ENCODE measurements at places on chromosomes 13 and 19. TPM values are rescaled to one million over a fixed set of nuclear protein-coding genes. Genes with fewer than 3 reads are reported as not detected.
A peak's percentile ranks its signal among the peaks of the same experiment; 100 is the strongest.

DNA sequence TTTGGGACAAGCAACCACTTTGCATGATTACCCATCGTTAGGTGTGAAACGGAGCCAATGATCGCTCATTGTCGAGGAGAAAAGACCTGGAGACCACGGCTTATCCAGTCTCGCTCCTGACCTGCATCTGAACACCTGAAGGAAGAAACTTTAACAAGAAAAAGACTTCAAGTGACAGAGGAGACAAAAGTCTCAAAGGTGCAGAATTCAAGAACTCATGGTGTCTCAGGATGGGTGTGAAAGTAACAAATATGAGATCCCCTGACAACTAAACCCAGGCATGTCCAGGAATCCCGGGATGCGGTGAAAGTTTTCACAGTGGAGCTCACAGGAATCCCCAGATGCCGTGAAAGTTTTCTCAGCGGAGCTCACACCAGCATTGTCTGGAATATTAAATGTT lies 6.3 kb upstream of the ATP11A start:
- H3K36me3 ChIP-seq = no peaks in the 10 kb centered on the region
- no peak for DNase-seq
- H3K27me3 ChIP-seq = no peaks in the 10 kb centered on the region

- no peaks in the 10 kb centered on the region for H3K4me1 ChIP-seq
- H3K27me3 ChIP-seq = no peaks in the 10 kb centered on the region
Observed at GRCh38 chr13:52141299-52141698, 12.4 kb upstream of the NEK5 start.

DNA sequence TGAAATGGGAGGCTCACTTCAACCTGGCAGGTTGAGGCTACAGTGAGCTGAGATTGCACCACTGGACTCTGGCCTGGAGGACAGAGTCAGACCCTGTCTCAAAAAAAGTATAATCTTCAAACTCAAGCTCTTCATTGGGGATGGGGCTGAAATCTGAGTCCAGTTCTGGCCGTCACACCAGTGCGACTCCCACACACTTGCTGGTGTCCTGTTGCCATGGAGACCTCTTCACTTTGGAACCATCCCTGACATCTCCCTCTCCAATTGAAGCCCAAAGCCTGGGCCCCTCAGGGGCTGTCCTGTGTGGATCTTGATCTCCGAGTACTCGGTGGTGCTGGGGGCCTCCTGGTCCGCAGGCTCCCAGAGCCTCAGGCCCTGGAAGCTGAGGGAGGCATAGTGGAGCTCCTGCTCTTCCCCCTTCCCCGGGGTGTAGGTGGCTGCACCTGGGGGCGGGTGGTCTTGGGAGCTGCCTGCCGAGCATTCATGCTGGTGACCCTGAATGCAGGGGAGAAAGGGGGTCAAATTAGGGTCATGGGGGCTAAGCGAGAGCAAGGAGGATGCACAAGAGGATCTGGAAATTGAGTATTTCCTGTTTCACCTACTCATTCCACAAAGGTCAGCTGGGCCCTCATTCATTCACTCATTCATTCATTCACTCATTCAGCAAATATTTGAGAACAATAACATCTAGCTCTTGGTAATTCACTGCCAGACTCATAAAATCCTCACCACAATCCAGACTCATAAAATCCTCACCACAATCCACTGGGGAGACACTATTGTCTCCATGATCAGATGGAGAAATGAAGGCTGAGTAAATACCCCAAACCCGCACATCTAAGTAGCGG lies 11.0 kb downstream of the SIGLEC11 start:
- DNase-seq = no peak
- H3K4me3 ChIP-seq = no peak overlapping the region
- no peak overlapping the region for H3K27ac ChIP-seq
- H3K36me3 ChIP-seq = no peaks in the 10 kb centered on the region
- H3K4me1 ChIP-seq = peaks cover 5% of the 10 kb centered on the region
- H3K27me3 ChIP-seq = peaks cover 2% of the 10 kb centered on the region

DNA sequence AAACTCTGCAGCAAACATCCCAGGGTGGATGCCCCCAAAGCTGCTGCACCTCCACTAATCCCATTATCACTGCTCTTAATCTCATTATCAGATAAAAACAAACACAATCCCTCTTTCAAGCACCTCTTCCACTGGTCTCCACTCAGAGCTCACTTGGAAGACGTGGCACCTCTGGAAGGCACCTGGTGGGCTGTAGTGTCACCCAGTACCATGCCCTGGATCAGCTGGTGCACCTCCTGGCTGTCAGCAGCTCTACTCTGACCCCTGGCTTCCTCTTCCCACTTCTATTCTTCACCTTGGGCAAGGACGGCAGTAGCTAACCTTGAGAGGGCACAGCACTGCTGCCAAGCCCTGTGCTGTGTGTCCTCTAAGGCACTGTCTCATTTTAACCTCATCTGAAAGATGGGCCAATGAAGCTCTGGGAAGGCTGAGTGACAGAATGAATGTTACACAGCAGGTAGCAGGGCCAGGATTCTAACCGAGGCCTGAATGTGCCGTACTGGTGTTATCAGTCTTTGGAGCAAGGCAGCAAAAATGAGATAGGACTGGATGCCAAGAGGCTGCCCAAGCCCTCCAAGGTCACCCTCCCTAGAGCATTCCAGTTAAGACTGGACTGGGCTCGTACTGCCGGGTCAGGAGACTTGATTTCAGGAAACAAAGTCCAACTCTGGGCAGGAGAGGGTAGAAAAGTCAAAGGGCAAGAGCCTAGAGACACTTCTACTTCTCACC lies 7.4 kb downstream of the BRD4 start:
- no peaks in the 10 kb centered on the region for H3K27me3 ChIP-seq
- no peak overlapping the region for H3K4me3 ChIP-seq
- H3K36me3 ChIP-seq = peaks cover 17% of the 10 kb centered on the region
- peak overlapping the region; percentile 61 for H3K27ac ChIP-seq

GRCh38 chr19:1920644-1921043 lies 15.4 kb downstream of the ADAT3 start:
- H3K27me3 ChIP-seq = no peaks in the 10 kb centered on the region
- no peak overlapping the region for H3K4me3 ChIP-seq
- H3K27ac ChIP-seq = no peak overlapping the region

- DNase-seq = no peak
- no peaks in the 10 kb centered on the region for H3K4me1 ChIP-seq
- H3K27me3 ChIP-seq = no peaks in the 10 kb centered on the region
- no peak overlapping the region for H3K27ac ChIP-seq
- H3K36me3 ChIP-seq = no peaks in the 10 kb centered on the region
Observed at GRCh38 chr13:21898459-21898858, 227.6 kb downstream of the FGF9 start.

DNA sequence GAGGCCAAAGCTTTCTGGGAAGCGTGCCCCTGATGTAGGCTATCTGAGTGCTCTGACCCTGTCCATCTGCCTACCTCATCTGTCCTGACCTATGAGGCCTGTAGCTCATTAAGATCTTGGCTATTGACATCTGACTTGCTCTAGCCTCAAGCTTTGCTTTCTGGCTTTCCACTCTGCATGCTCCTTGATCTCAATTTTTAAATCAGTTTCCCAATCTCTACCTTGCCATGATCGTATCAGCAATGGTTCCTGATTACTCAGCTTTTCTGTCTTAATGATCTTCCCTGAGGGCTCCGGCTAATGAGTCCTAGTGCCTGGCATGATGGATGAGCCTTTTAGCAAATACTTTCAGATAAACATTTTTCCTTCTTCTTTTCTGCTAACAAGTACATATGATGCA lies 262.0 kb downstream of the NDFIP2 start:
- H3K4me1 ChIP-seq = no peaks in the 10 kb centered on the region
- H3K27me3 ChIP-seq = peaks cover 5% of the 10 kb centered on the region
- no peaks in the 10 kb centered on the region for H3K36me3 ChIP-seq

- no peaks in the 10 kb centered on the region for H3K36me3 ChIP-seq
- peak within 1 kb of the TSS; percentile 91 for H3K27ac ChIP-seq
- peak; percentile 83 for DNase-seq
Observed at GRCh38 chr13:46211483-46212351, at the start of gene LRRC63. Gene LRRC63 (plus strand): TSS chr13:46211928. CDS start chr13:46213035, 1,107 bp downstream.

DNA sequence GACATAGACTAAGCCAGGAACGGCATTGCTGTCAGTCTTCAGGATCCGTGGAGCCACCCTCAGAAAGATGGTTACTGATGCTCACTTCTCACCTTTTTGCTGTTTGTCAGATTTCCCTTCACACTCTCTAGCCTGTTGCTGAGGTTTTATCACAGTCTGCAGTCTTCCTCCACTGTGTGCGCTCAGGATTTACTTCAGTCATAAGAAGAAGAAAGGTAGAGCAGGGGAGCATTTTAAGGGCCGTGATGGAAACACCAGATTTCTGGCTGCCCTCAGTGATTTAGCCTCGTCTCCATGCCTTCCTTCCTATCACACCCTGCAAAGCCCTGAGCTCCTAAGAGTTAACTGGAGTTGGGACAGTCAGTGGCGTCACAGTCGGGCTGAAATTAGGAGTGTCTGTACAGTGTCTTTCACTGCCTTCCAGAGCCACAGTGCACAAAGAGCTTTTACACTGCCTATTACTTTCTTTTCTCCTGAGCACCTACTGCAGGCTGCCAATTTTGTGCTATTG lies 60.0 kb upstream of the GPR183 start:
- peaks cover 88% of the 10 kb centered on the region for H3K4me1 ChIP-seq
- no peaks in the 10 kb centered on the region for H3K27me3 ChIP-seq
- peak overlapping the region; percentile 42 for H3K27ac ChIP-seq

DNA sequence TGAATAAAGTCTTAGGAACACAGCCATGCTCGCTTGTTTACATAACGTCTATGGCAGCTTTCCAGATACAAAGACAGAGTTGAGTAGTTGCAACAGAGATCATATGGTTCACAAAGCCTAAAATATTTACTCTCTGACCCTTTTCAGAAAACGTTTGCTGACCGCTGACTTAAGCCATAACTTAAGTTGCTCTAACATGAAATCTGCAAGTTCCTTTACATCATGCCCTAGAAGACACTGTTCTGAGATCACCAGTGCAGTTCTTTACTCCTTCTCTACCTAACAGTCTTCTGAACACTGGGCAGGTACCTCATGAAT lies 166.4 kb downstream of the DCLK1 start:
- no peak for DNase-seq
- no peaks in the 10 kb centered on the region for H3K4me1 ChIP-seq
- H3K27me3 ChIP-seq = peaks cover 2% of the 10 kb centered on the region
- H3K27ac ChIP-seq = no peak overlapping the region
- H3K36me3 ChIP-seq = no peaks in the 10 kb centered on the region

DNA sequence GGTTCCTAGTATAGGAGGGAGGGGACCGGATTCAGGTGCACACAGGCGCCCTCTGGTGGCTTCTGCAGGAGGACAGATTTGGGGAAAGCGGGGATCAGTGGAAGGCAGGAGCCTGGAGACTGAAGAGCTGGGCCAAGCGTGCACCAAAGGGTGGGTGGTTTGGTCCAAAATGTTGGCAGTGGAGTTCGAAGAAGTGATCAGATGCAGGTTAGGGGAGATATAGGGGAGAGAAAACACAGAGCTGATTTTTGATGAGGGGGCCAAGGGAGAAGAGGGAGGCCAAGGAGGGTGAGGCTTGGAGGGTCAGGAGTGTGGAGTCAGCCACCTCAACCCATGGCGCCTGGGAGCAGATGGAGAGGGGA lies 6.8 kb upstream of the CARM1 start:
- H3K27ac ChIP-seq = no peak overlapping the region
- H3K36me3 ChIP-seq = no peaks in the 10 kb centered on the region
- DNase-seq = peak; percentile 94
- H3K27me3 ChIP-seq = no peaks in the 10 kb centered on the region
- peaks cover 15% of the 10 kb centered on the region for H3K4me1 ChIP-seq

GRCh38 chr13:41720839-41721561 lies 239.9 kb downstream of the VWA8 start:
- H3K36me3 ChIP-seq = peaks cover 10% of the 10 kb centered on the region
- no peak overlapping the region for H3K27ac ChIP-seq
- no peak overlapping the region for H3K4me3 ChIP-seq
- no peak for DNase-seq
- H3K27me3 ChIP-seq = no peaks in the 10 kb centered on the region

GRCh38 chr13:29619995-29620394 lies 24.5 kb upstream of the SLC7A1 start:
- peaks cover 29% of the 10 kb centered on the region for H3K27me3 ChIP-seq
- no peak for DNase-seq
- no peaks in the 10 kb centered on the region for H3K36me3 ChIP-seq
- no peak overlapping the region for H3K27ac ChIP-seq

DNA sequence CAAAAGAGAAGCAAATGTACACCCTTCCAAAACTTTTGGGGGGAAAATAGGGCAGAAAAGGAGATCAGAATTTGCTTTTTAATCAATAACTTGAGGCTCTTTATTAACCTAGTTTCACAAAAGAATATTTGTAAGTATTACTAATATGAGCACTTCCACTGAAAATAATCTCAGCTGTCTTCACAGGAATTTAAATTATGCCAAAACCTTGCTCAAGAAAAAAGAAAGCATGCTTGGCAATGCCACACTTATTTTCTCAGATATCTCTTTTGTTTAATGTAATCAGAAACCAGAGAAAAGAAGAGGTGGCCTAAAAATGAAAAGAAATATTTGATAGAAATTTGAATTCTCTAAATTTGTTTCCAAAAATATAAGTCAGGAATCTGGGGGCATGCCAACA lies 234.9 kb upstream of the GPC6 start:
- no peaks in the 10 kb centered on the region for H3K27me3 ChIP-seq
- H3K4me3 ChIP-seq = no peak overlapping the region
- no peak for DNase-seq
- H3K36me3 ChIP-seq = no peaks in the 10 kb centered on the region

DNA sequence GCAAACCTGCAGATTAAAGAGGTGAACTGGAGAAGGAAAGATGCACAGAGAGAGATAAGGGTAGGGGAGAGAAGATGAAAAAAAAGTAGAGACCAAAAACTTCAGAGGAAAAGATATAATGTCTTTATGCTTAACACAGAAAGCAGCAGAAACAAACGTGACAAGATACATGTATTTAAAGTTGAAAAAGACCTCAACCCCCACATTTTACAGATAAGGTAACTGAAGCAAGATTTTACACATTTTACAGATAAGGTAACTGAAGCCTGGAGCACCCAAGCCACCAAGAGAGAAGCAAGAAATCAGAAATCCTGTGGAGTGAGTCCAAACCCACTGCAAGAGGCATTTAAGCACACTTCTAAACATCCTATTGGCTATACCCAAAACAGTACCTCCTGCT lies 185.3 kb downstream of the TBC1D4 start:
- peaks cover 28% of the 10 kb centered on the region for H3K36me3 ChIP-seq
- peaks cover 22% of the 10 kb centered on the region for H3K4me1 ChIP-seq
- no peaks in the 10 kb centered on the region for H3K27me3 ChIP-seq
- H3K4me3 ChIP-seq = no peak overlapping the region
- no peak overlapping the region for H3K27ac ChIP-seq

DNA sequence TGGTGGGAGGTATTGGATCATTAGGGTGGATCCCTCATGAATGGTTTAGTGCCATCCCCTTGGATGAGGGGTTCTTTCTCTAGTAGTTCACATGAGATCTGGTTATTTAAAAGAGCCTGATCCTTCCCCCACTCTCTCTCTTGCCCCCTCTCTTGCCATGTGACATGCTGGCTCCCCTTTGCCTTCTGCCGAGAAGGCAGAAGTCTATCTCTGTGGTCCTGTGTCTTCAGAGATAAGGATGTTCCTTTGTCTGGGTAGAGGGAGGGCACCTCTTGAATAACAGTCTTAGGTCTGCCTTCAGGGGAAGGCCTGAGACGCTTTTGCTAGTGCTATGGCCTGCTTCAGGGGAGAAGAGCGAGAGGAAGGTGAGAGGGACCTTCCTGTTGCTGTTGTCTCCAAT lies 2.0 kb upstream of the ZDHHC20 start:
- no peak overlapping the region for H3K4me3 ChIP-seq
- H3K4me1 ChIP-seq = peaks cover 18% of the 10 kb centered on the region
- DNase-seq = no peak

- peak; percentile 39 for DNase-seq
- peaks cover 10% of the 10 kb centered on the region for H3K36me3 ChIP-seq
- peaks cover 66% of the 10 kb centered on the region for H3K27me3 ChIP-seq
- peaks cover 48% of the 10 kb centered on the region for H3K4me1 ChIP-seq
- H3K27ac ChIP-seq = no peak overlapping the region
Observed at GRCh38 chr13:57629821-57630235, 1.7 kb upstream of the PCDH17 start.

The PLIN4 gene
- not detected for total RNA-seq

The CNN1 gene
- not detected for total RNA-seq

The SLC7A9 gene
- not detected for total RNA-seq

The TMEM150B gene
- not detected for total RNA-seq

The JAK3 gene
- total RNA-seq = 235 TPM

The NEK3 gene
- 4.0 TPM for total RNA-seq

The FSD1 gene
- total RNA-seq = 17.5 TPM

Measured in activated naive CD4-positive, alpha-beta T cell treated with anti-CD3 and anti-CD28 coated beads for 36 hours (primary cell).